ENCODE measurements at places on chromosomes 7 and 10. TPM values are rescaled to one million over a fixed set of nuclear protein-coding genes. Genes with fewer than 3 reads are reported as not detected.

- DNase-seq: no peak
Measured at GRCh38 chr7:117756586-117757085, 116.6 kb downstream of the CTTNBP2 start.

DNA sequence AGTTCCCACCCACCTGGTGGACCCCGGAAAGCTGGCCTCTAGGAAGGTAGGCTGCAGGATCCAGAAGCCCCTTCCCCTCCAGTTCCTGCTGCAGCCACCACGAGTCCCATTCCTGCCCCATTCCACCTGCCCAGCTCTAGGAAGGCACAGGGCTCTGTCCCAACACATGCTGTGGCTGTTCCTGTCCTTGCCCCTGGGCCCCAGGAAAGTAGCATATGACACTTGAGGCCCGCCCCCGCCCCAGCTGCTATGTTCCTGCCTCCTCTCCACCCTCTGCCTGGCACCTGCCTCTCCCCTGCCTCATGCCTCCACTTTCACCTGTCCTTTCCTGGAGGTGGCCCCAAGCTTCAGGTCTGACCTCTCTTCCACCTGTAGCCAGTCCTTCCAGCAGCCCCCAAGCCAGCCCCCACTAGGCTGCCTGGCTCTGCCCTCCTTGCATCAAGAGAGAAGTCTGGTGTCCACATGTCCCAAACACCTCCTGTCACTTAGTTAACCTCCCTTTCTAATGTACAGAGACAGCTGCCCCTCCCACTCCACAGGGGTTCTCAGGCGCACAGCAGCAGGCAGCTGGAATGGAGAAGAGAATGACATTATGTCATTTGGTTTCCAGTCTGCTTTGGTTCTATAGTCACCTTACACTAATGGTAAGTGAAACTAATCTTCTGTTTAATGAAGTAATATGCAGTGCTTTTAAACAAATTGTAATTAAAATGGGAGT is 22.7 kb downstream of the YKT6 start:
- no peak for DNase-seq

- no peak for DNase-seq
Measured at GRCh38 chr10:59126261-59126660, 50.2 kb upstream of the PHYHIPL start.

DNA sequence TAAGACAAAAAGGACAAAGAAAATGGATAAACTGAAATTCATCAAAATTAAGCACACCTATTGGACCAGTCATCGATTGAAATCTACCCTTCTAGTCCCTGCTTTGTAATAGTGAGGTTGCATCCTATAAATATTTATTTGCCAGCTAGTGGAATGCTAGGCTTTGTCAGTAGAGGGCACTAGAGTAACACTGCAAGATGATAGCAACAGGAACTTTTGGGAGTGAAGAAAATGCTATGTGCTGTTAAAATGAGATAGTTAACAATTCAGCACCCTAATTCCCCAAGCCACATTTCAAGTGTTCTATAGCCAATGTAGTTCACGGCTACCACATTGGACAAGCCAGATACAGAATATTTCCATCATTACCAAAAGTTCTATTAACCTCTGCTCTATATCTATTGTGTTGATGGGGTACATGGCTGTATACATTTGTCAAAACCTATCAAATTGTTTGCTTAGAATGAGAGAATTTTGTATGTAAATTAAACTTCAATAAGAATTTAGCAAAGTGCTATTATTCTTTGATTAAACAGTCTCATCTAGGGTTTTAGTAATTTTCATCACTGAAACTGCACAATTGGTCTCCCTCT is 69.8 kb downstream of the LSMEM1 start:
- no peak for DNase-seq

DNA sequence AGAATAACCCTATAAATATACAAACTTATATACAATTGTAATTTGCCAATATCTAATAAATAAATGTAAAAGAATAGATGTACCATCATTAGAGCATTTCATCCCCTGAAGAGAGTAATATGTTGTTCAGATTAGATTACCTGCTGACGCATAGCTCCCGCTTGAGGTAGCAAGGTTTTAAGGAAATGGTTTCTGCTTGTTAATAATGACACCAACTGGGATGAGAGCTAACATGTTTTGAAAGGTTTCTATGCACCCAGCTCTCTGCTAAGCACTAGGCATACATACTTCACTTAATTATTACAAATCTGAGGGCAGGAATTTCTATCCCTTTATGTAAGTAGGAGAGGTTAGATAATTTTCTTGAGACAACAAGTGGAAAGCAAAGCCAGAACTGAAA is 1003.3 kb upstream of the SORCS1 start:
- DNase-seq: no peak

DNA sequence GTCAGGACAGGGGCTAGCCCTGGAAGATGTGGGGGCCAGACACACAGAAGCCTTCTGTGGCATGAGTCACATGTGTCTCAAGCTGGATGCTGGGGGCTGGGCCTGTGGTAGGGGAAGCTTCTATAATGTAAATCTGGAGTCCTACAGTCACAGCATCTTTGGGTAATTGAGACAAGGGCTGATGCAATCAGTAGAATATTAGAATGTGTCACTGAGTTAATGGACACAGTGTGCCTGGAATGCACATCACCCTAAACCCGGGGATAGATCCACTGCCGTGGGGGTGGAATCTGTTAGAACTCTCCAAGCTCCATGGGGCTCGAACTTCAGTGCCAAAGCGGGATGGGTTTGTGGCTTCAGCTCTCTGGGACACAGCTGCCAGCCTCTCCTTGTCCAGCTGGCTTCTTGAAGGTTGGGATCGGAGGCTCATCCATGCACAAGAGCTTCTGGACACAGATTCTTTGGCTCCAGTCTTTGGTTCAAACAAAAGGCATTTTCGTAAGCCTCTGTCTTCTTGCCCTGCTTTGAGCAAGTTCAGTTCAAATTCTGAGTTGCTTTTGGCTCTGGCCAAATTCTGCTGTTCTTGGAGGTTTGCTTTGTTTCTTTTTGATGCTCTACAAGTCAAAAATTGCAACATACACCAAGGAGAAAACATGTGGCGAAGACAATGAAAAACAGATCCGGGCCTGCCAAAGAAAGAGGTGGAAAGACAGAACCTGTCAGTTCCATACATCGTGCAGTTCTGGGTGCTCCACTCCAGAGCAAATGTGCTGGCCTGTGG is 194.8 kb upstream of the ZNF32 start:
- DNase-seq: no peak

- DNase-seq: no peak
Measured at GRCh38 chr7:69625238-69625637, 27.0 kb downstream of the AUTS2 start.

DNA sequence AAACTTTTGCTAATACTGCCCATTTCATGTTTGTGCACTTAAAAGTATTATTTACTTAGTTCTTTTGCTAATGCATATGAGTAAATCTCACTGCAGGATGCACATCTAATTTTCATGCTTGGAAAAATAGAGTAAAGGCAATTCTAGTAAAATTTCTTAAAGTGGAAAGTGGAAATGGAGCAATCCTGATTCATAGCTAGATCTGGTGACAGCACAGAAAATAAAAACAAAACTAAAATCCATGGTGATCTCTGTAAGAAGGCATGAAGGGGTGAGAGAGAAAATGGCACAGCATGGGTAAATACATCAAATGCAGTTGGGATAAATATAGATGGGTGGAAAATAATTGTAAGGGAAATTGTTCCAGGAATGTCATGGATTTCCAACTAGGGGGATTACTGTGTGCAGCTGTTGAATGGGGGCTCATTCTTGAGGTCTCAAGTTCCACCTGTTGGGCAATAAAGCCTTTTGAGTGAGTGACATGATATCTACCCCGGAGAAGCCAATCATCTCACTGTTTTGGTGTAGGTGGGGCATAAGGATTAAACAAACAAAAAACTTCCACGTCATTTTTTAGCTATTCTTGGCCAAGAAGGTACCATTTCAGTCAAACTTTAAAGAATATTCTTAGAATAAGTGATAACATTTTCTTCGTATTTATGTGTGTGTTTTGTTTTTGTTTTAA is 1.7 kb upstream of the MCU start:
- DNase-seq: no peak

GRCh38 chr10:29271877-29272276 is 17.0 kb upstream of the LYZL1 start:
- DNase-seq: no peak

DNA sequence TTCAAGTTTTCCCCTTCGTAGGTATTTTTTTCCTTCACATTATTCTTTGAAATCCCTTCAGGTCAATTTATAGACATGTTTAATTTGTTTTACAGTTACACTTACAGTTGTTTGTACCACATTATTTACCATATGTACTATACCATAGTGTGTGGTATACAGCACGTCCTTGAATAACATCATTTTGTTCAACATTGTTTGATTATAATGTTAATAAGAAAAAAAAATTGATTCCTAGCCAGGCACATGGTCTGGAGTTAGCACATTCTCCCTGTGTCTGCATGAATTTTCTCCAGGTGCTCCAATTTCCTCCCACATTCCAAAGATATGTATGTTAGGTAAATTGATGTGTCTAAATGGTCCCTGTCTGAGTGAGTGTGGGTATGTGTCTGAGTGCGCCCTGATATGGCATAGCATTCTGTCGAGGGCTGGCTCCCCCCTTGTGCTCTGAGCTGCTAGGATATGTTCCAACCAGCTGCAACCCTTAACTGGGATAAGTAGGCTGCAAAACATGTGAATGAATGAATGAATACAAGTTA is 247.6 kb downstream of the CCDC7 start:
- no peak for DNase-seq

DNA sequence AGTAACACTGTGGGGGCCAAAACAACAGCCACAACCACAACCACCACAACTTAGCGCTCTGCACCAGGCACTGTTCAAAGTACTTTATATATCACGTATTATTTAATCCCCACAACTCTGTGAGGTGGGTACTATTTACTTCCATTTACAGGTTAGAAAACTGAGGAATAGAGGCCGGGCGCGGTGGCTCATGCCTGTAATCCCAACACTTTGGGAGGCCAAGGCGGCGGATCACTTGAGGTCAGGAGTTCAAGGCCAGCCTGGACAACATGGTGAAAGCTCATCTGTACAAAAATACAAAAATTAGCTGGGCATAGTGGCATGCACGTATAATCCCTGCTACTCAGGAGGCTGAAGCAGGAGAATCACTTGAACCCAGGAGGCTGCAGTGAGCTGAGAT is 3.6 kb downstream of the DNAJC12 start:
- no peak for DNase-seq

- DNase-seq: no peak
Measured at GRCh38 chr7:71615017-71615416, 483.1 kb downstream of the GALNT17 start.

GRCh38 chr7:101899616-101900015 is 82.2 kb downstream of the CUX1 start:
- DNase-seq: no peak

- DNase-seq: no peak
Measured at GRCh38 chr10:26215935-26216584, 514 bp upstream of the GAD2 start.

GRCh38 chr10:66214721-66215404 is 711.0 kb upstream of the LRRTM3 start:
- DNase-seq: no peak

GRCh38 chr7:12731214-12731656 is 43.8 kb downstream of the ARL4A start:
- DNase-seq: no peak

GRCh38 chr10:110304780-110305421 is at the start of gene SMNDC1:
Gene SMNDC1 (minus strand): TSS chr10:110304920. CDS start chr10:110303587, 1,333 bp downstream.
- peak; percentile 97 for DNase-seq

- no peak for DNase-seq
Measured at GRCh38 chr7:151099486-151100211, 13.4 kb downstream of the AGAP3 start.

- DNase-seq: no peak
Measured at GRCh38 chr10:71623098-71623985, 96.2 kb downstream of the C10orf105 start.

DNA sequence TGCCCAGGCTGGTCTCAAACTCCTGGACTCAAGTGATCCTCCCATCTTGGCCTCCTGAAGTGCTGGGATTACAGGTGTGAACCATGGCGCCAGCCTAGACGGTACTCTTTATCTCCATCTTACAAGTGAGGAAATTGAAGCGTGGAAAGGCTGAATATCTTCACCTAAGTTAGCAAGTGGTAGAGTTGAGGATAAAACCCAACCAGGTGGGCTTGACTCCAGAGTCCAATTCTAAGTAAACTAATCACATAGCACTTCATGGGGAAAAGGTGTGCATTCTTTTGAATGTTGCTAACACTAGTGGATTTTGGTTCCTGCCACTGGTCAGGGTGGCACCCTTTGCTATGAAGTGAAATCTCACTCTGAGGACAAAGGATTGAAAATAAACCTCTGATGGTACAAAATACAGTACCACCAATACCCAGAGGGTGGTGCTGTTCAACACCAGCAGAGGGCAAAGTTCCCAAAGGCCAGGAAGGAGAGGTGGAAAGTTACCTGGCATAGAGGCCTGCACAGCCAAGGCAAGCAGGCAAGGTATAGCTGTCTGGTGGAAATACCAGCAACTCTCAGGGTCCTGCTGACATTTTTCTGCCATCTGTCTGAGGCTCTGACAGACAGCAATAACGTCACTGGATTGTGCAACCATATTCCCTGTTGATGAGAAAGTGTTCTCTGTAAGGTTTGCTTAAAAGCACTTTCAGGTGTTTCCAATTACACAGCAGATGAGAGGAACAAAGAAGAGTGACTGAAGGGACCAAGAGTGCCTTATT is 17.6 kb downstream of the ZDHHC16 start:
- peak; percentile 69 for DNase-seq

DNA sequence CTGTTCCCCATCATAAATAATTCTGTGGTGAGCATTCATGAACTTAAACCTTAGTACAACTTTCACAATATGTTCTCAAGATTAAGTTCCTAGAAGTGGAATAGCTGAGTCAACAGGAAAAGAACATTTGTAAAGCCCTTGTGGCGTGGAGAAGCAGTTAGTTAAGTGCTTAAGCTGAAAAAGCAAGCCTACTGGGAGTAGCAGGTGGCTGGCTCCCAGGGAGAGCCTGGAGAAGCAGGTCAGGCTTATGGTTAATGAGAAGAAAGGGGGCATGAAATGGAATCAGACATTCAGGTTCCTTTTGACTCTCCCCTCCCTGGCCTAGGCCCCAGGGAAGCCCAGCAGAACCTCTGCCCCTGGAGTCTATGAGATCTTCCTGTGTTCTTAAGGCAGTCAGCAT is 35.3 kb downstream of the VSTM4 start:
- no peak for DNase-seq

- no peak for DNase-seq
Measured at GRCh38 chr7:41110186-41110585, 592.7 kb downstream of the INHBA start.

GRCh38 chr10:97882142-97883091 is 32.8 kb downstream of the GOLGA7B start:
- DNase-seq: no peak

The TYW1B gene
- 4.9 TPM for total RNA-seq

The GPR146 gene
- 13.2 TPM for total RNA-seq

The SCIN gene
- 9.1 TPM for total RNA-seq

The SPAM1 gene
- total RNA-seq: 1.1 TPM

The NEUROG3 gene
- total RNA-seq: 1.1 TPM

The ASB10 gene
- total RNA-seq: not detected

The HECW1 gene
- not detected for total RNA-seq

The SPDYE5 gene
- not detected for total RNA-seq

The CLEC5A gene
- not detected for total RNA-seq

The IRF5 gene
- total RNA-seq: 27.1 TPM

The GRID1 gene
- 1.2 TPM for total RNA-seq

The EPO gene
- not detected for total RNA-seq

The SEMA3E gene
- 2.2 TPM for total RNA-seq

The CTAGE6 gene
- total RNA-seq: 2.9 TPM

The NPC1L1 gene
- 0.67 TPM for total RNA-seq

The PNLIPRP3 gene
- 0.40 TPM for total RNA-seq

The OR2A14 gene
- total RNA-seq: not detected

The TMEM140 gene
- total RNA-seq: 39.6 TPM

The MOGAT3 gene
- not detected for total RNA-seq
